ENCODE measurements at places on chromosomes 6 and 20.

DNA sequence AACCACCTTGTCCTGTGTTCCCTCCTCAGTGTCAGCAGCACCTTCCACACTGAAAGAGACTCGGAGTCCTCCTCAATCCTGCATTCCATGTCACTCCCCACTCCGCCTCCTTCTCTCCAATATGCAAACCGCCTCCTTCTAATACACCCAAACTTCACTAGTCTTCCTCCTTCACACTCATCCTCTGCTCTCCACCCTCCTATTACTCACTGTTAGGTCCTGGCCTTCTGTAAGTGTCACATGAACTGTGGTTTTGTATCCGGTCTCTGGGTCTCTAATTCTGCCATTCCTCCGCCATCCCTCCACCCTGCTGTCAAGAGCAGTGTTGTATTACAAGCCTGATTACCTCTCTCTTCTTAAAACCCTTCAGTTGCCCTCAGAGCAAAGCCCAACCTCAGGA lies 200.5 kb upstream of the CDYL start:
- DNase-seq = no peak

GRCh38 chr6:101462576-101462975 lies 69.1 kb downstream of the GRIK2 start:
- no peak for DNase-seq

GRCh38 chr6:155008625-155009024 lies 13.5 kb downstream of the TIAM2 start:
- no peak for DNase-seq

- DNase-seq = no peak
Observed at GRCh38 chr6:80550748-80551147, 444.3 kb downstream of the BCKDHB start.

GRCh38 chr20:36154700-36155628 lies at the start of gene EPB41L1:
Gene EPB41L1 (plus strand): TSS chr20:36154740. CDS start chr20:36173778, 19,038 bp downstream.
- DNase-seq = no peak

- no peak for DNase-seq
Observed at GRCh38 chr20:40955326-40955725, 73.3 kb upstream of the TOP1 start.

- DNase-seq = no peak
Observed at GRCh38 chr6:165776691-165777090, 113.7 kb upstream of the PDE10A start.

GRCh38 chr6:136669299-136669699 lies 119.1 kb upstream of the MAP7 start:
- no peak for DNase-seq

DNA sequence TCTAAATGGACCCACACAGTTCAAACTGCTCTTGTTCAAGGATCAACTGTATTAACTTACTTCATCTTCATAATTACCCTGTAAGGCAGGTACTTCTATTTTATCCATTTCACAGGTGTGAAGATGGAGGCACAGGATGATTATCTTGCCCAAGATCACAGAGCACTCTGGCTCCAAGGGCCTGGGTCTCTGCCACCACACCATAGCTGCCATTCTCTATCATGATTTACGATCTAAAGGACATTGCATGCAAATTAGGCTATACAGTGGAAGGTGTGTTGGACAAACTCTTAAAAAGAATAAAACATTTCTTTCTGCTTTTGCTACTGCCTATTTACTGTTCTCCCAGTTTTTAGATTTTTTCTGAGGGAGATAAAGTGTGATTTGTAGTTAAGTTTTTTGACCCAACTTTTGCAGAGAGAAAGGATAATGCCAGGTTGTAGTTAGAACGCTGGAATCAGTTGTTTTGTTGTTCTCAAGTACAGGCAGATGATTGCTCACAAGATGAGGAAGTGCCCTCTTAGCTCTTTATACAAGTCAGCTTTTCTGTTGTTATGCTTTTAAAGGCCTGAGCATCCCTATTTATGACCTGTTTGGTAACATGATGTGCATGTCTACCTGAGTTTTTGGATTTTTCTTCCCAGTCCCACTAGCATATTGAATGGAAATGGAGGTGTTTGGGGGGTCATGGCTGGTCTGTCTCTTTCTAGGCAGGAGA lies 247.9 kb downstream of the ZFAND3 start:
- DNase-seq = no peak

DNA sequence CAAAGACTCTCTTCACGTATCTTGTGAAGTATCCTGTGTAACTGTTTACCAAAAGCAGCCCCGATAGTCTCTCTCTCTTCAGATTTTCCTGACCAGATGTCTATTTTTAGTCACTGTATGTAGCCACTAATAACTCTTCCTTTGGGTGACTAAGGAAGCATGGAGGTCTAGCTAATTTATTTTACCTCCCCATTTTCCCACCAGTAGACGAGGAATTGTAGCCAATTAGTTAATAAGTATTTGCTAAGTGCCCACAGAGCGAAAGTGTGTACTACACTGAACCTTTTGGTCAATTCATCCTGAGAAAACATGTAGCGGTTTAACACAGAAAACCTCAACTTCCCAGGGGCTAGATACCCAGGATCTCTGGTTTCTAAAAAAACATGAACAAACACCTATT lies 180.6 kb downstream of the TBX18 start:
- no peak for DNase-seq

GRCh38 chr6:112337209-112337638 lies 9.9 kb upstream of the RFPL4B start:
- DNase-seq = peak; percentile 50
